Ascending aorta (tissue), 2 donors: ENCODE measurements at places on chromosomes 16 and 17.

GRCh38 chr16:4096509-4096908, 19.7 kb downstream of the ADCY9 start:
- DNase-seq: no peak

- DNase-seq: no peak
Measured at GRCh38 chr17:40862985-40863733, 3.9 kb downstream of the KRT12 start.

GRCh38 chr16:84925092-84925772, 86.1 kb downstream of the ZDHHC7 start:
- no peak for DNase-seq

GRCh38 chr17:13355054-13355453, 246.7 kb downstream of the HS3ST3A1 start:
- no peak for DNase-seq

DNA sequence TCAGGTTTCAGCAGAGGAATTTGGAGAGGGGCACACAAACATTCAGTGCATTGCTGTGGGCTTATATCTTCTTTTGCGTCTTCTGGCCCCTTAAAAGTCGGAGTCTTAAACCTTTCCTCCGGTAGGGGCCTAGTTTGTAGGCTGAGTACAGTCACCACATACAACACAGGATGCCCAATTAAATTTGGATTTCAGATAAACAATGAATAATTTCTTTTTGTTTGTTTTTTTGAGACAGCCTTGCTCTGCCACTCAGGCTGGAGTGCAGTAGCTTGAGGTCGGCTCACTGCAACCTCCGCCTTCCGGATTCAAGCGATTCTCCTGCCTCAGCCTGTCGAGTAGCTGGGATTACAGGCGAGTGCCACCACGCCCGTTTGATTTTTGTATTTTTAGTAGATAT, 26.7 kb upstream of the ADORA2B start:
- DNase-seq: no peak

GRCh38 chr16:6704306-6704930, 628.2 kb upstream of the RBFOX1 start:
- no peak for DNase-seq

DNA sequence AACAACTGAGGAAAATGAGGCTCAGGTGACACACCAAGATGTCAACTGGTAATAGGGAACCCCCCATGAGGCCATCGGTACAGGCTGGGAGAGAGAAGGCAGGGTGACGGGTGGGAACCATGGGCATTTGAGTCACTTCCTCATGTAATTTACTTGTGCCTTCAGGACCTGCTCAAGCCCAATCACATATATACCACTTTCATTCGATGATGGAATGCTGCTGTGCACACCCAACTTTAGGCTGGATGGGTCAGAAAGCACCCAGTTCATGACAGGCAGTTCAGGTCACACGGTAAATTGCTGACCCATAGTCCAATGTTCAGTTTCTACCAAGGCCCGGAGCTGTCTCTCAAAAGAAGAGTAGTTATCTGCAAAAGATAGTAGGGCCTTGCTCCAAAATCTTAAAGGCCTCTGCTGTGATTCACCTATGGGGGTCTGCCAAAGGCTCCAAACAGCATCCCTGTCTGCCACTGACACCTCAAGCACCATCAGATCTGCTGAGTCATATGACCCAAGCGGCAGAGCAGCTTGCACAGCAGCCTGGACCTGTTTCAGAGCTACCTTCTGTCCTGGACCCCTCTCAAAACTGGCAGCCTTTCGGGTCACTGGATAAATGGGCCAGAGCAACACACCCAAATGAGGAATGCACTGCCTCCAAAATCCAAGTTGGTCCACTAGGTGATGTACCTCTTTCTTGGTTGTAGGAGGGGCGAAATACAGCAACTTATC, 24.7 kb downstream of the ZZEF1 start:
- no peak for DNase-seq

- no peak for DNase-seq
Measured at GRCh38 chr17:28992185-28992584, 13.6 kb downstream of the SEZ6 start.

DNA sequence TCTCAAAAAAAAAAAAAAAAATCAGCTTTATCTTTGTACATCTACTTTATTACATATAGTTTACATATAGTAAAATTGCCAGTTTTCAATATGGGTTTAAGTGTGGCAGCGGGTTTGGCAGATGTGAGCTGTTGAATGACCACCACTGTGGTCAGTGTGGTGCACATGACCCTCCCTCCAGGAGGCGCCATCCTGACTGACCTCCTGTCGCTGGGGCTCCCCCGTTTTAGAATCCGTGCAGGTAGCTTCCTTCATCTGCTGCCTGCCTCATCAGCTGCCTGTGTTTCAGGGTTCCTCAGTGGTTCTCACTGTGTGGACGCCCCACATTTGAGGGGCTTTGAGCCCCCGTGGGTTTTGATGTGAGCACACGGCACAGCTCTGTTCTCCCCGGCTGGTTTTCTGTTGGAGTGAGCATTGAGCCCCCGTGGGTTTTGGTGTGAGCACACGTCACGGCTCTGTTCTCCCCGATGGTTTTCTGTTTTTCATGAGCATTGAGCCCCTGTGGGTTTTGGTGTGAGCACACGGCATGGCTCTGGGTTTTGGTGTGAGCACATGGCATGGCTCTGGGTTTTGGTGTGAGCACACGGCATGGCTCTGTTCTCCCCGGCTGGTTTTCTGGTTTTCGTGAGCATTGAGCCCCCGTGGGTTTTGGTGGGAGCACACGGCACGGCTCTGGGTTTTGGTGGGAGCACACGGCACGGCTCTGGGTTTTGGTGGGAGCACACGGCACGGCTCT, 57.9 kb upstream of the ZNF750 start:
- no peak for DNase-seq

- no peak for DNase-seq
Measured at GRCh38 chr17:67221062-67221998, 23.7 kb downstream of the HELZ start.

DNA sequence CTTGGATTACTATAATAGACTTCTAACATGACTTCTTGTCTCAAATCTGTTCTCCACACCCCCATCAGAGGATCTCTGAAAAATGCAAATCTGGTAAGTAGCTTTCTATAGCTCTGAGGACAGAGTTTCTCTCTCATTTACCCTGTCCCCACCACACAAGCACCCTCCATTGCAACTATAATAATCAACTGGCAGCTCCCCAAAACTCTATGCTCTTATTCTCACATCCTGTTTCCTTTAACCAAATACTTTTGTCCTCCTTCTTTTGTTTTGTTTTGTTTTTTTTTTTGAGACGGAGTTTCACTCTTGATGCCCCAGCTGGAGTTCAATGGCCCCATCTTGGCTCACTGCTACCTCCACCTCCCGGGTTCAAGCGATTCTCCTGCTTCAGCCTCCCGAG, 73.4 kb downstream of the HELZ start:
- no peak for DNase-seq

GRCh38 chr16:81967358-81967757, 43.9 kb downstream of the SDR42E1 start:
- no peak for DNase-seq

DNA sequence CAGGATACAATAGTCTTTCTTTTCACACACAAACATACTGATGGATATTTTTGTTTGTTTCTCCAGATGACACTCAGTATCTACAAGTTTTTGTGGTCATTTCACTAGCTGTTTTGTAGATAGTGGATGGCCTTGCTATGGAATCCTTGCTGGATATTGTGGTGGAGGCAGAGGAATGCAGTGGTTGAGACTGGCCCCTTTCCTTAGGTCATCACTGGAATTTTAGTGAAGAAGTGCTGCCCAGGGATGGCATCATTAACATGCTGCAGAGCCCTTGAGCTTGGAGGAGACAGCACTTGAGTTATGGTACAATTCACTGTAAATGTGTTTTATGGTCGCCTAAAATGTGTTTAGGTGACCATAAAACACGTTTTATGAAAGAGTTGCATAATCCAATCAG, 455.9 kb upstream of the HSBP1 start:
- DNase-seq: no peak

DNA sequence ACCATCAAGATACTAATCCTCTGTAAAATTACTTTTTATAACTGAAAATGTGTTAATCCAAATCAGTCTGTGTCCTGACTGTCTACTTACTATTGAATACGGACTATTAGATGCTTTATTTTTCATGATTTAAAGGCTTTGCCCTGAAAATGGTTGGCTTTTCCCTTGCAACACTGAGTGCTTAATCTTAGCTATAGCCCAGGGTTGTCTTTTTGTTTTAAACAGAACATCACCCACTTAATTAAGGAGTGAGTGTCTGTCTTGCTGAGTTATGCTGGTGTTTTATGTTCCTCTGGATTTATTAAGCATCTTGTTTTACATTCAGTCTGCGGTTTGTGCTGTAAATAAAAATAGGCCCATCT, 11.0 kb downstream of the FTO start:
- no peak for DNase-seq

DNA sequence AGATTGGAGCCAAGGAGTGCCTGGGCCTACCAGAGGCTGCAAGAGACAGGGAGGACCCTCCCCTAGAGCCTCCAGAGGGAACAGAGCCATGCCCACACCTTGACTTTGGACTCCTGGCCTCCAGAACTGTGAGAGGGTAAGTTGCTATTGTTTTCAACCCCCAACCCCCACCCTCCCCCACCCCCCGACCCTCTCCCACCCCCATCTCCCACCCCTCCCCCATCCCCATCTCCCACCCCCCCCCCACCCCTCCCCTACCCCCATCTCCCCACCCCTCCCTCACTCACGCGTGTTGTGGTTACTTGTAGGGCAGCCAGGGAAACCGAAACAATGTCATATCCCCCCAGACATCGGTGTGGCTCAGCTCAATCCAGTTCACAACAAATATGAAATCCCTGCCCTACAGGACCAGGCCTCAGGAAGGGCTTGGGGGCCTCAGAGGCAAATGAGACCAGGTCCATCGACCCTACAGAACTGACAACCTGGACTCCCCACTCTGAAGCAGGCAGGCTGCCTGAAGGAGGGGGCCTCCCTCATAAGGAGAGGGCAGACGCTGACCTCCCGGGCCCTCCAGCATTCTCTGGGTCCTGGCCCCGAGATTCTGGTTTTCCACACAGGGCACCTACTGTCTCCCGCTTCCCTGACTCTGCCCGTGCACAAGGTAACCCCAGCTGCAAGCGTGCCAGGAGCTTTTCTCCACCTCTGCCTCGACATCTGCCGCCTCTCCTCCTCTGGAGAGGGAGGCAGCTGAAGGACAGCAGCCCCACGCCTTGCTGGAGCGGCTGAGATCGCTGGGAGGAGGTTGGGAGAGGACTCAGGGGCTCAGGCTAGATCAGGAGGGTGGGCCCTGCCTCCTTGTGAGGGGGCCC, 3.0 kb upstream of the ZCCHC14 start:
- DNase-seq: no peak

DNA sequence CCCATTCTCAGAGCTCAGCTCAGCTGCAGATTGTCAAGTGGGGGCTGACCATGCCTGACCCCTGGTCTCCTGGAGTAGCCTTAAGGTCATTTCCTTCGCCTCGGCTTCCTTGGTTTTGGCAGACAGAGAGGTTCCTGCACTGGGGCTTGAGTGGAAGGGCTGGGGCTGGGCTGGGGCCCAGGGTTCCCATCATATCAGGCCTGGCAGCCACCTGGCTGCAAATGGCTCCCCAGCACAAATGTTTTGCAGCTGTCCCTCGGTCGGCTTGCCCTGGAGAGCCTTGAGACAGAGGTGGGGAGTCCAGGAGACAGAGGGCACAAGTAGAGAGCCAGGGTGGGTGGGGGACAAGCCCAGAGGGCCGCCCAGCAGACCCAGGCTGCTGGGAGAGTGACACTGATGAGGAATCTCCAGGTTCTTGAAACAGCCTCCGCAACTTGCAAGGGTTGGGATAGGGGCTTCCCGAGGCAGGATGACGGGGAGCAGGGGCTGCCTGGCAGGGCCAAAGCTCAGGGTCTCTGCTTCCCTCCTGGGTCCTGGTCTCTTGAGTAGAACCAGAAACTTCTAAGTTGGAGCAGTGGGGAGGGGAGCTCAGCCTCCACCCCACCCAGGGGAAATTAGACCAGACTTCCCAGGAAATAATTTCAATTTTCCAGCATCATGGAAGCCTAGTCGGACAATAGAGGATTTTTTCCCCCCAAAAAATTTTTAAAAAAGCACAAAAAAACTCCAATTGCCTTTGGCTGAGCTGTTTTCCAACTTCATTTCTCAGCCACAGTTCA, 19.3 kb downstream of the IGFBP4 start:
- no peak for DNase-seq

DNA sequence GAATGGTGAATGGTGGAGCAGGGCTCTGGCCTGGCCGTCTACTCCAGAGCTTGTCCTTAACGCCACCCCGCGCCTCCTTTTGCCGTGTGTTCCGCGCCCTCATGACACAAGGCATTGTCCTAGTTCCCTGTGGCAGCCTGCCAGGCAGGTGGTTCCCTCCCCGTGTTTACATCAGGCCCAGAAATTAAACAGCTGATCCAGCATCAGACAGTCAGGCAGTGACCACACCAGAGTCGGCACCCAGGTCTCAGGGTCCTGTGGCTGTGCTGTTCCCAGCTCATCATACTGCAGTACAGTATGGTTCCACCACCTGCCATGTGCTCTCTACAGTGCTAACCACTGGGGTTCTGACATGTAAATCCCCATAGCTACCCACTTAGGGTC, 119.7 kb downstream of the RAB11FIP4 start:
- DNase-seq: no peak

- no peak for DNase-seq
Measured at GRCh38 chr16:55552621-55553020, 13.9 kb upstream of the CAPNS2 start.

DNA sequence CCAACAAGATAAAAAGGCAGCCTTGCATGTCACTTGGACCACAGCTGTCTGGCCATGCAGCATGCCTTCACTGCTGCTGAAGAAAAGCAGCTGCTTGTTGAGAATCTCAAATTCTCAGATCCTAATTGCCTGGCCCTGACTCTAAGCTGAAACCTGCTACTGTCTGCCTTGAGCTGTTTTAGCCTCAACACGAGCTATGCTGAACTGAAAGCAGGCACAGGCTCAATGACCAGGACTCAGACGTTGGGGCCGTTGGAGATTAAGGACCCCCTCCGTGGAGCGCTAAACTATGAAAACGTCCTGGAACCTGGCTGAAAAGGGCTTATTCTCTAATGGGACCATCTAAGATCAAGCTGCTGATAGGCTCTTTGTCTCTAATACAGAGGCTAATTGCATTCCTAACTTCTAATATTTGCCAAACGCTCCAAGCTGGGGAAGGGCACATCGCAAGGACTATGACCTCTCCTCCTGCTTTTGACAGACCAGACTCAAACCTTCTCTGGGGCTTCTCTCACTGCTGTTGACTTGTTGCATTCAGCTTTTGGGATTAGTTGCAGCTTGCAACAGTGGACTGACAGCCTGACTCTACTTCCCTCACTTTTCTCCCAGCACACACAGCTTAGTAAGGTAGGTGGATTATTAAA, 4.6 kb upstream of the PLK1 start:
- no peak for DNase-seq

DNA sequence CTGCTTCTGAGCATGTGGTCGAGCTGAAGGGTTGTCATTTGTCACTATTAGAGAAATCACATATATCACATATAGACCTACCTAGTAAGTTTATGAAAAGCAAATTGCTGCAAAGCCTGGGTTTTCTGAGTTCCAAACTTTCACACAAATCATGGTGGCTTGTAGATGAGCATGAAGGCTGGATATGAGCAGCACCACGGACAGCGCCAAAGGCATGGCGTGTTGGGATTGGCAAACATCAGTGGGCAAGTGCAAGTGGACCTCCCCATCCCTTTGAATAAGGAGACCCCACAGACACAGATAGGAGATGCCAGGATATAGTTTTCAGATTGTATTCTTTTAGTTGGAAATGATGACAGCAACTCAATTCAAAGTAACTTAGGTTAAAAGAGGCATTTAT, 77.6 kb upstream of the CACNG3 start:
- DNase-seq: no peak

- DNase-seq: no peak
Measured at GRCh38 chr17:6361733-6362132, 73.2 kb downstream of the AIPL1 start.

GRCh38 chr17:2253362-2253761, 50.2 kb downstream of the SMG6 start:
- peak; percentile 2 for DNase-seq

- no peak for DNase-seq
Measured at GRCh38 chr16:69611103-69611640, 45.4 kb downstream of the NFAT5 start.
